ENCODE measurements at places on chromosomes 4 and X.

GRCh38 chr4:136751556-136751955 lies 780.7 kb downstream of the PCDH18 start:
- no peak for DNase-seq

DNA sequence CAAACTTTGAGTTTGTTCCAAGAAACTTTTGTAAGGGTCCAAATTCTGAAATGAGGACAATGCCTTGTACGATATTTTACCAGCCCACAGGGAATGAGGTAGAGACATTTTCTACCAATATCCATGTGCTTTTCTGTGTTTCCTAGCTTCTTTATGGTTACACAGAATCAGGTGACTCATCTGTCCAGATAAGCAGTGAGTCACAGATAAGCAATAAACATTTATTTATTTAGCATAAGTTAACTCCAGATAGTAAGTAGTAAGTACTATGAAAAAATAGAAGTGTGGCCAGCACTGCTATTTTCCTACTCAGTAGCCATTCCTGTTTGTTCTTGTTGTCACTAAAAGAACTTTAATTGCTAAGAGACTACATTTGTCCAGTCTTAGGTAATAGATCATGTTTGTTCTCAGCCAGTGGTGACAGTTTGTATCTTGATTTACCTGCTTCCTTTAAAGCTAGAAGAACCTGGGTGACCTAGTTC lies 7.4 kb downstream of the AFF1 start:
- DNase-seq: no peak

DNA sequence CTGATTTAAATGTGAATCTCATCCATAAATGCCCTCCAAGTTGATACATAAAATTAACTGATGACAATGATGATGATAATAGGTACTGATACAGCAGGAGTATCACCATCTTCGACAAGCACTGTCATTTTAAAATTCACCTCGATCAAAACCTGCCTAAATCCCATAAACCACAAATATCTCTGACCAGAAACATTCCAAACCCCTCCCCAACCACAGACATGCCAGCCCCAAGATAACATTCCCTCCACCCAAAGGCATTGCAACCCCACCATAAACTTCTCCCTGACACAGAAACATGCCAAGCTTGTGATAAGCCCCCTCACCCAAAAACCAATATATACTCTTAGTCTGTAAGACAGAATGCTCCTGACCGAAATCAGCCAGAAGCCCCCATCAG lies 63.7 kb upstream of the WDFY3 start:
- no peak for DNase-seq

DNA sequence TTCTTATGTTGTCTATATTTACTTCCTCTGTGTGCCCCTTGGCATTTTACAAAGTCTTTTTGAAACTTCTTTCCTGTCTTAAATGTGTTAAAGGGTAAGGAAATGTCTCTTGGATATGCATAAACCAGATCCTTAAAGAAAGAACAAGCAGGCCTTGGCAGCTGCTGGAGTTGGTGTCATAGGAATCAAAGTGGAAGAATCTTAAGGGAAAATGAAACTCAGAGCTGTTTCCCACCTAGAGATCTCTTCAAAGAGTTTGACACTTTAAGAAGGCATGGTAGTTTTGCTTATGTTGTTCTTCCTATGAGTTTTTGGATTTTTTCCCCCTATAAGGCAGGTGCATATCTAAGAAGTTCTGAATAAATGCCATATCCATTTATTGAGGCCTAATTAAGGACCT lies 37.0 kb upstream of the CWH43 start:
- DNase-seq: no peak

DNA sequence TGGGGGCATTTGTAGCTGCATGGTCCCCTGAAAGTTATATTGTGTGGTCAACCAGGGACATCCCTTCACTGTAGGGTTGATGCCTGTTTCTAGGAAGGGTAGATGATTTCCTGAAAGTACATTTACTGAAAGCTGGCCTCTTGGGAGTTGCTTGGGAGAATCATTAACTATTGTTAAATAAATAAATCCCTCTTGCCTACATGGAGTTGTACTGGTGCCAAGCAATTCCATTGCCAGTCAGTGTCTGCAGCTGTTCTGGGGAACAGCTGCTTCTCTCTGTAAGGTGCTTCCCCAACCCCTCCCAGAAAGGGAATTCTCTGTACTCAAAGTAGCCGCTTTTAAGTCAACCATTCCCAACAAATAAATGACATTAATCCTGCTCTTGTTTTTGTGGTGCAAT lies 51.1 kb downstream of the C4orf51 start:
- DNase-seq: no peak

- DNase-seq: no peak
Observed at GRCh38 chrX:39805022-39805421, 292.7 kb downstream of the BCOR start.

- no peak for DNase-seq
Observed at GRCh38 chrX:31706466-31706865, 634.6 kb upstream of the FTHL17 start.

- peak; percentile 68 for DNase-seq
Observed at GRCh38 chrX:49058794-49059193, at the start of gene CCDC120. Gene CCDC120, plus strand, starts transcription at chrX:49058999. Its CDS starts 3,043 bp downstream, at chrX:49062042.

GRCh38 chrX:114710571-114710970 lies 126.7 kb downstream of the HTR2C start:
- DNase-seq: no peak

GRCh38 chr4:131764730-131765129 lies 1384.4 kb upstream of the PCDH10 start:
- no peak for DNase-seq

GRCh38 chr4:154184238-154184637 lies 307.4 kb downstream of the DCHS2 start:
- DNase-seq: peak; percentile 30

DNA sequence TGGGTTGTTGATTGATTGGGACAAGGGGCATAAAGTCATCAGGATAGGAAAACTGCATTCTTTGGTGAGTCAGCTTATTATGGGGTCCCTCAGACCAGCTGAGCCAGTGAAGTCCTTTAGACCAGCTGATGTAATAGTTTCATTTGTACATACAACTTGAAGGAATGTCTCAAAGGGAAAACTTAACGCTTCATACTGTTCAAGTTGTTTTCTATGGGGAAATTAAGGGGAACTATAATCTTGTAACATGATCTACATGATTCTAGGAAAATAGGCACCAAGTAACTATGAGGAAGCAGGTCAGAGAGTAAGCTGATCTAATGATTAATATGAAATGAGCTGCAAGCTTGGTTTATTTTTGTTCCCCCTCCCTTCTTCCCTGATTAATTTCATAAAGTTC lies 175.1 kb upstream of the GRID2 start:
- DNase-seq: no peak
